ENCODE measurements at places on chromosomes 16 and 17. TPM values are rescaled to one million over a fixed set of nuclear protein-coding genes. Genes with fewer than 3 reads are reported as not detected.
A peak's percentile ranks its signal among the peaks of the same experiment; 100 is the strongest.

RNF157 gene
- polyA plus RNA-seq = 31.8 TPM

HS3ST2 gene
- polyA plus RNA-seq = 0.27 TPM

PERCC1 gene
- polyA plus RNA-seq = not detected

SLC16A13 gene
- polyA plus RNA-seq = 4.6 TPM

DNA sequence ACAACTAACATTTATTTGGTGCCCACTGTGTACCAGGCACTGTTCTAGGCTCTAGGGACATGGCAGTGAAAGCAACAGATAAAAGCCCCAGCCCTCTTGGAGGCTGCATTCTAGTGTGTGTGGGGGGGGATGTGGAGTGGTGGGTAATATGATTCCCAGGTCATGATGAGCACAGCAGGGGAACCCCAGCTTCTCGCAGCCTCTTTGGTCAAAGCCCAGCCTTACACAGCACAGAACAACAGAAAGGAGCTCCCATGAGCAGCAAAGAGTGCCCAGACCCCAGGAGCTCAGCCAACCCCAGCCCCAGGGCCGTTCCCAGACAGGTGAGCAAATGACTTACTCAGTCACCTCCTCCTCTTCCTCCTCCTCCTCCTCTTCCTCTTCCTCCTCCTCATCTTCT lies 21.9 kb downstream of the CNGB1 start:
- no peak for DNase-seq

DNA sequence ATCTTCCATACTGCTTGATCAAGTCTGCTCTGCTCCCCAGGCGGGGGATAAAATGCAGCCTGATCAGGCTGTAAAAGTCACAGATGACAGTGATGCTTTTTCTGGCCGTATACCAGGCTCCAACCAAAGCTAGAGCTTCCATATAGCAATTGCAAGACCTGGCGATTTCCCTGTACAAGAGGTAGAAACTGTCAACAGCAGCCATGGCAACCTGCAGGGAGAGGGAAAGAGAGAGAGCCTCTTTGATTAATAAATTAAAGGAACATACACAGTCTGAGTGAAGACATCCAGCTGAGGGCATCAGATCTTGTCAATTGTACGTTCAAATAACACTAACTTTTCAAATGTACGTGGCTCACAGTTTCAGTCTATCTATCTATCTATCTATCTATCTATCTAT lies 13.9 kb downstream of the HSDL1 start:
- no peak for DNase-seq

DNA sequence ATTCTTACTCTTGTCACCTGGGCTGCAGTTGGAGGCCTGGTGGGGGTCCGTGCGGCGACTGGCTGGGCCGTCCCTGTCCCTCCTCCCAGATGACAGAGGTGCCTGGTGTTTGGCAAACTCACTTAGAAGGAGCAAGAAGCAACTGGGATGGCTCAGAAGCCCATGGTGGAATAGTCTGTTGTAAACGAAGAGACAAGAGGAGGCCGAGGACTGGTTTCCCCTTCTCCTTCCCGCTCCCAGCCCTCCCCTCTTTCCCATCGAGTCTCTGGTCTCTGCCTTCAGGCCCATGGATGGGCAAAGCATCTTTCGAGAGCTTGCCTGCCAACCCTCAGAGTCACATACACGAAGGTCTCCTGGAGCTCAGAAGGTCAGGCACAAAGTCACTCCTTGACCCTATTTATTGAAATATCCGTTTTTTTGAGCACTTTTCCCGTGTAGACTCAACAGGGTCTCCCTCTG lies 364.4 kb downstream of the SEC14L1 start:
- DNase-seq = no peak

- DNase-seq = no peak
Measured at GRCh38 chr17:79935197-79935885, 96.1 kb upstream of the CBX4 start.

- DNase-seq = no peak
Measured at GRCh38 chr17:1915889-1916288, 86.1 kb downstream of the RPA1 start.

- no peak for DNase-seq
Measured at GRCh38 chr17:55303701-55304145, 39.0 kb downstream of the HLF start.

DNA sequence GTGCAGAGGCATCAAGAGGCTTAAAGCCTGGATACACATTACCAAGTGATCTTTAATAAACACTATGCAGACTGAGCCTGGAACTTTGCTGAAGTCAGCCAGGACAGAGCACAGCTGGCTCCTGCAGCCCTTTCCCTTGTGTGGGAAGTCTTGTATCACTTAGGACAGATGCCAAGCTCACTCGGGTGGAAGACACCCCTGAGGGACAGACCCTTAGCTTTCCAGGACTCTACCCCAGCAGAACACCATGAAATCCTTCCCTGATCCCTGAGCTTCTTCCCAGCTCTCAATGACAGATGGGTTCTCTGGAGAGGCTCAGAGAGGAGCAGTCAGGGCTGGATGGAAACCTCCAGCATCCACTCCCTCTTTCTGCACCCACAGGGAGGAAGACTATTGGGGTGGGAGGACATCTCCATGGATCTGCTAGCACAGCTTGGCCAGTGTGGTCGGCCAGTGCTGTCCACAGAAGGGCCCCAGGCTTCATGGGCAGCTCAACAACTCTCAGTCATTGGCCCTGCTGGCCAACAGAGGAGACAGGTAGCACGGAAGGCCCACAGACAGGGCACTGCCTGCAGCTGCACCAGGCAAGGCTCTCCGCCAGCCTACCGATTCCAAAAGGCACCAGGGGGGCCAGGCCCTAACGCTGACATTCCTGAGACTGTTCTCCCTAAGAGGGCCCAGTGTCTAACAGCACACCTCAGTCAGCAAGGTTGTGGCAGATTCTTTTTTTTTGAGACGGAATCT lies 15.9 kb downstream of the RAB5C start:
- DNase-seq = no peak

GRCh38 chr17:48247603-48248002 lies 140.0 kb downstream of the SNX11 start:
- DNase-seq = no peak

DNA sequence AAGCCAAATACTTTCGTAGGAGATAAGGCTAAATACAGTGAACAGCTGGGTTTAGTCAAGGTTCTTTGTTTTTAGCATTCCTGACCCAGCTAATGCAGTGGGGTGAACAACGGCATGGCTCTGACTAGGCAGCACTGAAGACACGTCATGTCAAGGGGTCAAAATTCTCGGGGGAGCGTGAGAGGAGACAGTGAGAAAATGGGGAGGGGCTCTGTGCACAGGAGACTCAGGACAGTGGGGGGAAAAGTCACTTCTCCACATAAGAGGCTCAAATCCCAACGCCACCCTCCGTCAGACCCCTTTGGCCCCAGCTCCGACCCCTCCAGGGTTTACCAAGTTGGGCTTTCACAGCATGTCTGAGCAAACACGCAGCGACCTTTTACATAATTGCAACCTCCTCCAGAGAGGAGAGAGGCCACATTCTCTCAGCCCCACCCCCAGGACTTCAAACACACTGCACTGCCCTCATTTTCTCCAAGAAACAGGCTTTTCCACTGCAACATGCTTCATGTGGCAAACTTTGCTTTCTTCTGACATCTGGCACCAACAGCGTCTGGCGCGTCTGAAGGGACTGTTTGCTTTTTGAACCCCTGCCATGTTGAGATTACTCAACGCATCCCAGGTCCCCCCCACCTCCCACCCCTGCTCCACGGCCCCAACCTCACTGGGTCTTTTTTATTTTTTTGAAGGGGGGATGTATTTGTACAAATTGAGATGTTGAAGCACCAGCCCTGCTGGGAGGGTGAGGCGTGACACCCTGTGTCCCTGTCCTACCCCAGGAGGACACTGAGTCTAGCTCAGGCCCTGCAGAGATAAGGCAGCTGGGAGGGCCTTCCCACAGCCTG lies 30.0 kb downstream of the AXIN2 start:
- peak; percentile 69 for DNase-seq

DNA sequence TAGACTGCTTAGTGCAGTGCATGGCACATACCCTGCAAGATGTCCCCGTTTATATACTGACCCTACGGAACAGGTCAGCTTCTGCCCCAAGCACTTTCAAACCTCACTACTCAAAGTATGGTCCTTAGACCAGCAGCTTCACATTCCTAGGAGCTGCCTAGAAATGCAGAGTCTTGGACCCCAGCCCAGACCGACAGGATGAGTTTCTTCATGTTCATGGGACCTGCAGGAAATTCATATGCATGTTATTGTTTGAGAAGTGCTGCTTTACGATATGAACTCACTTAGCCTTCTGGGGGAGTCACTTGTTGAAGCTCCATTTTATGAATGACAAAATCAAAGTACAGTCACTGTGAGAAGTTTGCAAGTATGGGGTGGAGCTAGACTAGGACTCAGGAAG lies 82.6 kb downstream of the DYNLRB2 start:
- DNase-seq = no peak

GRCh38 chr17:9875441-9875840 lies 29.6 kb downstream of the RCVRN start:
- no peak for DNase-seq
